ENCODE measurements at places on chromosomes 2 and 18. TPM values are rescaled to one million over a fixed set of nuclear protein-coding genes. Genes with fewer than 3 reads are reported as not detected.

- DNase-seq: no peak
Measured at GRCh38 chr18:47552783-47553182, 301.3 kb upstream of the SKOR2 start.

RDH14 gene
- 20.6 TPM for total RNA-seq

- no peak for DNase-seq
Measured at GRCh38 chr2:39772812-39773152, 6.3 kb downstream of the THUMPD2 start.

- DNase-seq: no peak
Measured at GRCh38 chr2:206915121-206915520, 24.2 kb upstream of the CPO start.

DNA sequence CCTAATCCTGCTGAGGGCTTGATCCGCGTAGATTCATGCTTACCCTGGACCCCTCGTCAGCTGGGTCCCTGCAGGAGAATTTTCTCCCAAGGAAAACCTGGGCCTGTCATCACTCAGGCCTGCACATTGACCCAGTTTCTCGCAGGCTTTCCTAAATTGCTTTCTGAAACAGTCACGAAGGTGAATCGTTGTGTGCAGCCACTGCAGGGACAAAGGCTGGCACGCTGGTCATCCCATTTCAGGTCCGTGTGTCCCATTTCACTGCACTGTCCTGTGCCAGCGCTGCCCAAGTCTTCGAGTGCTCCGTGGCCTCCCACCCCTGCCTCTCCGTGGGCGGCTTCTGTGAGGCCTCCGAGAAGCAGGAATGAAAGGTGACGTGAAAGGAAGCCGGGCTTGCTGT is 62.8 kb upstream of the YWHAQ start:
- DNase-seq: no peak

GRCh38 chr2:37282746-37283145 is 41.9 kb downstream of the PRKD3 start:
- DNase-seq: no peak

RFTN2 gene
- total RNA-seq: not detected

ALS2 gene
- 11.3 TPM for total RNA-seq

GALM gene
- 9.0 TPM for total RNA-seq

DNA sequence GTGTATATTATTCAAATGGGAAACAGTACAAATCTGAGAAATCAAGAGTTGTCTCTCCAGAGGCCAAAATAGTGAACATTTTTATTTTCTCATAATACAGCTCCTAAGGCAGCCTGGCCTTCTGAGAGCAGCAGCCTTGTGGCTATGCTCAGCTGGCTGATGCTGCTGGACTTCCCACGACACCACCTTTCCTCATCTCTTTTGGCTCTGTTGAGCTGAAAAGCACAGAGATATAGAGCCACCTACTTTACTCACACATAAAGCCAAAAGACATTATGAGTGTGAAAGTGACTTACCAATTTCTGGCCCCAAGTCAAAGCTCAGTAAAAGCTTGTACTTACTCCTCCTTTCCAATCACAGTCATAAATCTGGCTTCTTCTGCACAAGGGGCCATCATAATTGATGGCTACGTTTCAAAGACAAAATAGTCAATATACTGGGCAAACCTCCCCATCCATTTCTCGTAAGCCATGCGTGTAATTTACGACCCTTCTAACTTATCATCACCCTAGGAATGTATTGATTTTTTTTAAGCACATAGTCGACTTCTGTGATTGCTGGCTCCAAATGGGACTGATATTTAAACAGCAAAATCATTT is 18.6 kb upstream of the REG3A start:
- no peak for DNase-seq

DNA sequence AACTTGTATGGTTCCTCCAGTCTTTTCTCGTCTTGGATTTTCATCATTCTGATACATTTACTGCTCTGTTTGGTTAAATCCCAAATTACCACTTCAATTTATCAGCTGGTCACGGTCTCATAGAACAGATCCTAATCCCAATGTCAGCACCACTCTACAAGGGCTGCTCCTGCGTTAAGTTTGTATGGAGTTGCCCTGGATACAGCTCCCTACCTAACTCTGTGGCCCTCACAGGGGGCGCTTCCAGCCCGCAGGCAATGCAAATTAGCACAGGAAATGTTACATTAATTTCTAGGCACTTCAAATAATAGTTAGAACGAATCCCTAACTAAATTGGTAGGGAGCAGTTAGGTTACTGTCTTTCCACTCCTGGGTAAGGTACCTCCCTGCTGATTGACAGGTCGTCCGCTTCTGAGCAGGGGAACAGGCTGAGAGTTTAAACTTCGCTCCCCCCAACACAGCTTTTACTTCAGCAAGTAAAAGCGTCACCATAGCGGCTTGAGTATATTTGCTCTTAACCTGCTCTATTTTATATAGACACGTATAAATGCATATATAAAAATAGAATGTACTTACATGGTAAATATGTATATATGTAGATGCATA is 238.5 kb upstream of the FANCL start:
- DNase-seq: no peak

- no peak for DNase-seq
Measured at GRCh38 chr2:188631037-188631809, 339.5 kb downstream of the GULP1 start.

GRCh38 chr2:118190474-118190873 is 102.2 kb downstream of the INSIG2 start:
- no peak for DNase-seq

M1AP gene
- not detected for total RNA-seq

GRCh38 chr2:19346983-19347618 is 11.3 kb downstream of the OSR1 start:
- DNase-seq: peak; percentile 22

GRCh38 chr2:47218066-47218581 is 63.0 kb upstream of the STPG4 start:
- no peak for DNase-seq

GRCh38 chr2:236896688-236897087 is 189.0 kb upstream of the COPS8 start:
- DNase-seq: no peak

DNA sequence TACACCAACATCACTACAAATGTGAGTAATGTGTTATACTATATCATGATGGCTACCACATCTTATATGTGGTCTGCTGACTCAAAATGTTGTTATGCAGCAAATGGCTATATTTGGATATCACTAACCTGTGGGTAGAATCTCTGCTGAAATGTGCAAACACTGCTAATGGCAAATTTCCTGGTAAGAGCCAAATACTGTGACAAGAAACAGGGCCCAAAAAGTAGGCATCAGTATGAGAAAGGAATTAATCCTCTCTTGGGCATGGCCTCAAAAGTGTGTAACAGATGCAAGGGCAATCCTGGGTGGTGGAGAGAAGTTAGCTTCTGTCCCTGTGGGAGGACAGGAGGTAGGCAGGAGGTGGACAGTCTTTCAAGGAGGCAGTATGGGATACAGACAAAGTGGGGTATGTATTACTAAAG is 13.3 kb downstream of the ATF2 start:
- no peak for DNase-seq
